ENCODE measurements at places on chromosomes 2 and 18.

- no peak for DNase-seq
Measured at GRCh38 chr2:206260188-206261012, 14.1 kb upstream of the ZDBF2 start.

DNA sequence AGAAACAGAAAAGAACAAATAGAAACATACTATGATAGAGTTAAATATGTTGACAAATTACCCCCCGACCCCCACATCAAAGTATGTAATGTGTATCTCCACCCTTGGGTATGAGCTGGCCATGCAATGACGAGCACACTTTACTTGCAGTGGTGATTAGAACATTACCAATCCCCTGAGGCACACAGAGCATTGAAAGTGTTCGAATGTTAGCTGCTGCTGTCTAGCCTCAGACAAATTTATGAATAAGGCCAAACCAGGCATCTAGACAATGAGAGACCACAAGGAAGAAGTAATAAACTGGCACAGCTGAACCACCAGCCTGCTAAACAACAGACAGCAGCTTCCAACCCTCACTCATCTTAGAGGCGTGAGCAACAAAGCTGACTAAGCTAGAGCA is 380.5 kb downstream of the DSEL start:
- no peak for DNase-seq

GRCh38 chr2:168431301-168432024 is 24.6 kb upstream of the CERS6 start:
- no peak for DNase-seq

DNA sequence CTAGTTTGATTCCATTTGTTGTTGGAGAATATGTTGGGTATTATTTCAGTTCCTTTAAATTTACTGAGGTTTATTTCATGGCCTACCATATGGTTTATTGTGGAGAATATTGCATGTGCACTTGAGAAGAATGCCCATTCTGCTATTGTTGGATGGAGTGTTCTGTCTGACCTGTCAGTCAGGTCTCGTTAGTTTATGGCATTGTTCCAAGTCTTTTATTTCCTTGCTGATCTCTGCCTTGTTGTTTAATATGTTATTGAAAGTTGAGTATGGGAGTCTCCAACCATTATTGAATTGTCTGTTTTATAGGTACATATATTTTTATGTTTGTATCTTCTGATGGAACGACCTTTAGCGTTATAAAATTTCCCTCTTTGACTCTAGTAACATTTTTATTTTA is 86.3 kb downstream of the PTPN4 start:
- DNase-seq, result no peak

DNA sequence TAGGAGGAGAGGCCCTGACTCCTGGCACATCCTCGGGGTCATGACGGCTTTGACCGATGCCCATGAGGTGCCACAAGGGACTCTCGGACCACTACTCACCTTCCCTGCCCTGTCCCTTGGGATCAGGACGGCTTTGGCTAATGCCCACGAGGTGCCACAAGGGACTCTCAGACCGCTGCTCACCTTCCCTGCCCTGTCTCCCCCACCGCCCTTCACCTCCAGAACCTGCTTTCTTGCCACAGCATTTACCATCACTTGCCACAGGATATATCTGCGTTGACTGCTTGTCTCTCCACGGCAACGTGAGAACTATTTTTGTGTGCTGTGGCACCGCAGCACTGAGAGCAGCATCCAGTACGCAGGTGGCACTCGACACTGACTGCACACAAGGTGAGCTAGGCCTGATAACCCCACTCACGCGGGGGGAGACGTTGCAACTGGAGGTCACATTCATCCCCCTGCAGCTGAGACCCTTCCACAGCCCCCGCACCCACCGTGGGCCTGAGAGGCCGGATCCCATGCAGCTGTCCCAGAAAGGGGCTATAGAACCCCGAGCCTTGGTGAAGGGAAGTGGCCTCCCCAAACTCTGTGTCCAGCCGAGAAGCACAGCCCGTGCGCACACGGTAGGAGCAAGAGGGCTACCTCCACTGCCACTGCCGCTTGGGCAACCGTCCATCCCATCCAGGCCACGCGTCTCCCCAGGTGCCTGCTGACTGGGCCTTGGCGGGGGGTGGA is 47.5 kb downstream of the ANO7 start:
- DNase-seq, result no peak

DNA sequence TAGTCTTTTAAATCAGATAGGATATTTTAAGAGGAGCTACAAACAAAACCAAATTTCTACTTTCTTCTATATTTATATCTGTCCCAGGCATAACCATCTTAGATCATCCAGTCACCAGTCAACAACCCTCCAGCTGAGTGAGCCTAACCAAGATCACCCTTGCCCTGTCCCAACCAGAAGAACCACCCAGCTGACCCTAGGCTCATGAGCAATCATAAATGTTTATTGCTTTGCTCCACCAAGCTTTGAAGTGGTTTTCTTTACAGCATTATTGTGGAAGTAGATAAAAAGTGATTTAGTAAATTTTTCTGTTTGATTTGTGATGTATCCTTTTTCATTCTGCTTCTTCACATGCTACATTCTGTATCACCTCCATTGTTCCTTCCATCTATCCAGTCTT is 167.2 kb upstream of the PIEZO2 start:
- DNase-seq, result no peak

GRCh38 chr18:29198834-29199233 is 1021.9 kb upstream of the CDH2 start:
- DNase-seq, result no peak

DNA sequence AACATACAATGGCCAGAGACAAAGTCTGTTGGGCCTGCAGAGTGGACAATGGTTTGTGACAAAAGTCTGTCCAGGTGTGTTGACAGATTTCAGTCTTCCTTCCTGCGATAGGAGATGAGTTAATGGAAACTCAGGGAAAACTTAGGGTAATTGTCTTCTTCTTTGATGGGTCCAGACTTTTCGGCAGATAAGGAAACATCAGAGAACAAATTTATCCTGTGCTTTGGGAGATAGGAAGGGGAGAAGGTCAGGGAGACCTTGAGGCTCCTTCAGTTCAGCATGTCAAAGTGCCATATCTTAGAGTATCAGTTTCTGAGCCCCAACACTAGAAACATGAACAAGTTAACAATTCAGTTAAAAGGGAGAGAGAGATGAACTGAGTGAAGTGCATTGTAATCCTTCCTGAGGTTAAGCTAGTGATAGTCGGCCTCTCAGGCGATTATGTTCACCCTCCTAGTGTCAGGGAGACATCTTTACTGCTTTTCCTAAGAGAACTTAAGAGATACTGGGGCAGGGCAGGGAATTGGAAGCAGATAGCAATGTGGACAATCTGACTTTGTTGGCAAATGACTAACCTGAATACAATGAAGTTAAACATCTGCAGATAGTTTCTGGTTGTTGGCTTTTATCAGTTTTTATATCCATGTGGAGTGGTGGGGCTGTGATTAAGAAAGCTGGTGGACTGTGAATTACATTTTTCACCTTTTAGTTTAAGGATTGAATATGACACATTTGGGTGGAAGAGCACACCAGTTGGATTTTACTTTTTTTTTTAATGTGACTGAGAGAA is 248.8 kb upstream of the FN1 start:
- no peak for DNase-seq

DNA sequence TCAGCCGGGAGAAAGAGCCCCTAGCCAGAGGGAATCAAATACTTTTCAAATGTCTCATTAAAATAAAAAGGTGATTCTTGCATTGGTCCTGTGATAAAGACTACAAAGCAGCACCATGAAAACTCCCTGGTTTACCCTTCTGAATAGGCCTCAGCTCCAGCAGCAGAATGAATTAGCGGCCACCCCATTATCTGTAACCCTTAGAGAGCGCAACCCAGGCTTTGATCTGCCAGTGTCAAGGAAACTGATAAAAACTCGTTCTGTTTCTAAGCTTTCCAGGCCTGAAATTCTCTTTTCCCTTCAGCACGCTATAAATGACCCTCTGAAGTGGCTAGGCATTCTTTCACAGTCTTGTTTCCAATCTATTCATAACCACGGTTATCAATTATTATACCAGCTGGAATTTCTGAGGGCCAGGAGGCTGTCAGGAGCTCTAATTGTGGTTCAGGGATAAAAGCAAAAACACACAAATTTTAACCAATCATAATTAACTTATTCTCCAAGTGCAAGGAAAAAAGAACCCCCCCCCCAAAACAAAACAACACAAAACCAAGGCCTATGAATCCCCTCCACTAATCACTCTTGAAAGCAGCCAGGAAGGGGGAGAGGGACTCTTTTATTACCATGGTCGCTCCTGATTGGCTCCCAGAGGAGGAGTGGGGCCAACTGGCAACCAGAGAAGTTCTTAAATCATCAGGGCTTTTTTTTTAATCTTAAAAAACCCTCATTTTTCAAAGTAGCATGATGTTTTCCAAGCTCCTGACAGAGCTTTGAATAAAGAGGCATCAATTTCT is 258.9 kb downstream of the CYRIA start:
- DNase-seq, result no peak

- no peak for DNase-seq
Measured at GRCh38 chr2:215773728-215774127, 239.6 kb downstream of the MREG start.

DNA sequence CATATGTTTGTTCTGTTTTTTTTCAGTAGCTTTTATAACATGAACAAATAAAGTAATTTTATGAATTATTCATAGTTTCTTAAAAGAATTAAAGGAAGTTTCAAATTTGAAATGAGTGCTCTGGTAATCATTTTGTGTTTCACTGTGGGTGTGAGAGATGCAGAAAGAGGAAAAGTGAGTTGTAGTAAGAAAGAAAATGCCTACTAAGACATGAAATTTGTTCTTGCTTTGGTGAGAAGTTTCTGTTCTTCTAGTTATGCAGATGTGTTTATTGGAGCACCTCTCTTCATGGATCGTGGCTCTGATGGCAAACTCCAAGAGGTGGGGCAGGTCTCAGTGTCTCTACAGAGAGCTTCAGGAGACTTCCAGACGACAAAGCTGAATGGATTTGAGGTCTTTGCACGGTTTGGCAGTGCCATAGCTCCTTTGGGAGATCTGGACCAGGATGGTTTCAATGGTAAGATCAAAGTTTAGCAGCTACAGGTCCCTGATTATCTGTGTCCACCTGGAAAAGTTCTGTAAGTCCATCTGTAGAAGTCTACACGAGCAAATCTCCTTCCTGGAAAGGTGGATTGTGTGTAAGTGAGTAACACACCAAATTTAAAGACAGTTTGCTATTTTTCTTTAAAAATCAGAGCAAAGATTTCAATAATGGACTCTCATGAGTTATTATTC is 51.4 kb downstream of the ITGAV start:
- DNase-seq, result no peak

DNA sequence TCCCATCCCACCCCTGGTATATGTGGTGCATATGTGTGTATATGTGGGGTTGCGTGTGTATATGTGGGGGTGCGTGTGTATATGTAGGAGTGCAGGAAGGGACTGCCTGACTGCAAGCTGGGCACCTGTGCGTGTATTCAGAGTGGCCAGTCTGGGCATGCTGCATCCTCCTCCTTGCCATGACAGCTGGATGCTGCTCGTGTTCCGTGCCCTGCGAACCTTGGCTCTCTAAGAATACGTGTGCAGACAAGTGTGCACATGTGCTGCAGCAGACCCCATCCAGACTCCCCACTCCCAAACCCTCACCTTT is 222.1 kb downstream of the CELF4 start:
- DNase-seq, result no peak

DNA sequence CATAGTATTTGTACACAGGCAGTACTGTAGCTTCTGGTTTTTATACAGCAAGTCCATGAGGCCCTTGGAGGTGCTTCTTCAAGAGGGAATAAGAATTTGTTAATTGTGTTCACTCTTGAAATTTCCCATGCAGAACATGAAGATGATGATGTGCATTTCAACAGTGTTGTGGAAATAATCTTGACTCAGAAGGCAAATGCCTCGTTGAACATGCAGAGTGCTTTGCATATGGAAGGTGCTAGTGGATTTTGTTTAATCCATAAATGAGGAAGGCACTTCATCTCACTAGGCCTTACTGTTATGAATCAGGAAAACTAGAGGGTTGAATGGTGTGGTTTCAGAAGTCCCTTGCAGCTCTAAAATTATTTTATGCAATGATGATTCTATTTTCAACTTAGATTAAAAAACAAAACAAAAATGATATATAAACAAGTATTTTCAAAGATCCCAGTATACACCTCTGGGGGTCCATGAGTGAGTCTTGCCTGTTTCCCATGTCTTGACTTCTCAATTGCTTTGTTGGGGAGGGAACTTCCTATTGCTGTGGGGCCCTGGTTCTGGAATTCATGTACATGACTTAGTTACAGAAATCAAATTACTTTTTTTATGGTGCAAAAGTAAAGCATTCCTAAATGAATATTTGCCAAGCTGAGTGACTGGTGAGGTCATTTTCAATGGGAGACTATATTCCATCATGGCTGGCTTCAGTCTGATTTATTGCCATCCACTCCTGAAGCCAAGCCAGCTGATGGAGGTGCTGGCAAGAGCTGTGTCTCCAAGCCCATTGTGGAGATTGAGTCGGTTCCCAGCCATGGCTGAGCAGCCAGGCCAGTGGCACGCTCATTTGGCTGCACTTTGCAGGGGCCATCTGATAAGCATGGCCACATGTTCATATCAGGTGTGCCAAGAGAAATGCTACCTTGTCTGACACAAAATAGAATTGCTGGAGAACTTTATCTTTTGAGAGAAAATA is 56.5 kb downstream of the MGAT5 start:
- no peak for DNase-seq

GRCh38 chr18:11654736-11655605 is 34.1 kb upstream of the GNAL start:
- peak; percentile 71 for DNase-seq

DNA sequence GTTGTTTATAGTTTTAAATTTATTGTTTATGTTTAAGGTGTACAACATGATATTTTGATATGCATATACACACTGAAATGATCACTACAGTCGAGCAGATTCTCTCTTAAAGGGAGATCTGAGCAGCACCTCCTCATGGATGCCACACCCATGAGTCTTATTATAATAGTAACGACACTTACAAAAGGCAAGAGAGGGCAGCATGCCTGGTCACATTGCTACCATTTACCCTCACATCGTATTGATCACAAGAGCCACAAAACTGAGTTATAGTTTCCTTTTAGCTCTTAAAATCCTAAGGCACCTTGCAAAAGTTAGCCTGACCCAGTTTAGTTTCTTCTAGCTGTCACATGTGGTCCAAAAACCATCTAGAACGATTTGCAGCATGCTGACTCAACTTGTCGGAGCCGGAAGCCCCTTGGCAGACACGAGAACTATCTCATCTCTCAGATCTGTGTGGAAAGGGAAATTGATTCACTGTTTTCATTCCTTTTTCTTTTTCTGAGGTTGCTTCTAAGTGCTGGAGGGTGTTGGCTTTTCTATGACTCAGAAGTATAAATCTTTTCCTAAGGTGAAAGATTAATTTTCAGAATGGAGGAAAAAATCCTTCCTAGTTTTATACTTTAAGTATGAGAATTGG is 85.3 kb downstream of the CDC42EP3 start:
- DNase-seq, result peak; percentile 85

GRCh38 chr2:152566728-152567069 is 150.6 kb downstream of the PRPF40A start:
- no peak for DNase-seq

DNA sequence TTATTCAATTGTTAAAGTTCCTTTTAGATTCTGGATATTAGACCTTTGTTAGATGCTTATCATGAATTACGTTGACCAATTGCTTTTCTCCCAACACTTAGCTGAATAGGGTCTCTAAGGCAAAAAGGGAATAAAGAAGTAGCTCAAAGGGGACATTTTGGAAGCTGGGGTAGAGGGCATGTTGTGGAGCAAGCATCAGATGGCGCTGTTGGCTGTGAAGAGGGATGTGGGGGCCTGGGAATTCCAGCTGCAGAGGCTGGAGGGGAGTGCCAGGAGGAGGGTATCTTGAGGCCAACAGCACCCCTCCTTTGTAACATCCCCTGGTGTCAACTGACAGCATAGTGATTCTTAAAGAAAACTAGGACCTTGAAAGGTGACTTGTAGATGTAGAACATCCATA is 198.2 kb downstream of the ADCYAP1 start:
- DNase-seq, result no peak

- DNase-seq, result no peak
Measured at GRCh38 chr18:21112543-21113105, 1.0 kb upstream of the ROCK1 start.

All from activated naive CD4-positive, alpha-beta T cell treated with anti-CD3 and anti-CD28 coated beads for 36 hours (primary cell).